ENCODE measurements at places on chromosomes 12 and 14.
A peak's percentile ranks its signal among the peaks of the same experiment; 100 is the strongest.

GRCh38 chr12:56590237-56590830 lies 39.8 kb downstream of the BAZ2A start:
- DNase-seq = no peak

DNA sequence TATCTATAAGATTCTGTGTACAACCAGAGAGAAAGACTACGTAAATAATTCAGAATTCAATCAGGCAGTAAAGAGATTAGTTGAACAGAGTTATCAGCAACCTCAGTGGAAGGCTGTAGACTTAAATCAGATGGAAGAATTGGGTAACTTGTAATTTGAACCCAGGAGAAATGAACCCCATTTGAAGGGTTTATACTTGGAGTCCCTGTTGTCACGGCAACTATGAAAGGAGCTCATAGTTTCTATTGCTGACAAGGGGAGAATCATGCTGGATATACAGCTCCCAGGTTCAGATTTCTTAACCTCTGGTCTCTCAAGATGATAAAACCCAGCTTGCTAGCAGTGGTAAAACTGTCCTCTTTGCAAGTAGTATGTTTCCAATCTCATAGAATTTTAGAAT lies 54.4 kb upstream of the BMP4 start:
- DNase-seq = no peak

- DNase-seq = no peak
Observed at GRCh38 chr12:66270613-66271012, 31.7 kb upstream of the HELB start.

DNA sequence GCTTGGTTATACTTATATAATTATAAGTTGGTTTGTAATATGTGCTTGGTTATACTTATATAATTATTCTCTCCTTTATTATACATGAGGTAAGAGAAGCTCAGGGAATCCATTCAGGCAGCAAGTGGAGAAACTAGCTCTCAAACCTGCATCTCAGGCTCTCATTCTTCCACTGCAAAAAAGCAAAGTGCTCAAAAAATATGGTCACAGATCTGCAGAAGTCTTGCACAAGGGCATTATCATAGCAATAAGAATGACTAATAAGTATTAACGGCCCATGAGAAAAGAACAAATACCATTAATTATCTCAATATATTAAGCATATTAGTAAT lies 476 bp upstream of the TRAFD1 start:
- DNase-seq = no peak

DNA sequence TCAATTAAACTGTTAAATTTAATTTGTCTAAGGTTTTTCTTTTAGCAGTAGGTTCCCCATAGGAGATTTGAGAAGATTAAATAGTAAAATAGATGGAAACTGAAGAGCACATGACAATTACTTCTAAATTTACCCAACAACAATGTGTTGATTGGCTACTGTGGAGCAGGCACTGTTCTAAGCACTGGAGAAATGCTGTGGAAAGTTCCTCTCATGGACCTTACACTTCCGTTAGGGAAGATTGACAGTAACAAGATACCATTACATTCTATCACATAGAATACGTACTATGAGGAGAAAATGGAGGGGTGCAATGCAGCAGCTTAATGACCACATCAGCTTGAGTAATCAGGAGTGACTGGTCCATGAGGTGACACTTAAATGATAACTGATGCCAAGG lies 8.1 kb upstream of the STAB2 start:
- no peak for DNase-seq

DNA sequence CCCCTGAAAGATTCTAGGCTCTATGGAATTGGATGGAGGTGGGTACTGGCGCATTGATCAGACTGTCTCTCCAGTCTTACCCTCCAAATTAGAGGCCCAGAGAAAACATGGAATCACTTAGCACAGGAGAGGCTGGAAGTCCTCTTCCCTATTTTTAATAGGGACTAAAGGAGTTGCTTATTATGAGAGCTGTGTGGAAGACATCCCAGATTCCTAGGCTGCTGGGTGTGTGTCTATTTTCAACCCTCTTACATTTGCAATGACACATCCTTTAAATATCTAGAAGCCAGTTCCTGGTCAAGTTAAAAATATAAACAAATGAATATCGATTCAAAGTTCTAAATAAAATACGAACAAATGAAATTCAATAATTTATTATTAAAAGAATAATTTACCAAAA lies 58.3 kb upstream of the ARID2 start:
- no peak for DNase-seq

GRCh38 chr14:79411403-79412174 lies 799.7 kb downstream of the DIO2 start:
- no peak for DNase-seq

DNA sequence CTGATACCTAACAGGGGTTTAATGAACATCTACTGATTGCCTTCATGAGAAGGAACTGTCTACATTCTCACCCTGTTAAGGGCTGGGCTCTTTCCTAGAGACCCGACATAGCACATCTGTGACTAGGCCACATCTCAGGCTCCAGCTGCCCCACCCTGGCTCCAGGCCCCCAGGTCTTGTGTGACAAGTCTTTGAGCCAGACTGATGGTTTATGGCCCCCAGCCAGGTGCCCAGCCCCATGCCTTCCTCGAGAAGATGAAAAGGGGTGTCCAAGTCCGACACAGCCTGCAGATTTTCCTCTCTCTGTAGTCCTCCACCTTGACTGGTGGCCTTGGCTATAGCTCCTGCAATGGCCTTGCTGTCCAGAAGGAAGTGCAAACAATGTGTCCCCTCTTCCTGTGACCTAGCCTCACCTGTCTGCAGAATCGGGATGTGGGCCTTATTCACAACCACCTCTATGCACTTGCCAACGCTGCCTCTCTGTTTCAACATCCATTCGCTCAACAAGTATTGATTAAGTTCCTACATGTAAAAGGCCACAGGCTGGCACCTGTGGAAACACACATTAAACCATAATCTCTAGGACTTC lies 4.2 kb downstream of the ACTN1 start:
- no peak for DNase-seq

DNA sequence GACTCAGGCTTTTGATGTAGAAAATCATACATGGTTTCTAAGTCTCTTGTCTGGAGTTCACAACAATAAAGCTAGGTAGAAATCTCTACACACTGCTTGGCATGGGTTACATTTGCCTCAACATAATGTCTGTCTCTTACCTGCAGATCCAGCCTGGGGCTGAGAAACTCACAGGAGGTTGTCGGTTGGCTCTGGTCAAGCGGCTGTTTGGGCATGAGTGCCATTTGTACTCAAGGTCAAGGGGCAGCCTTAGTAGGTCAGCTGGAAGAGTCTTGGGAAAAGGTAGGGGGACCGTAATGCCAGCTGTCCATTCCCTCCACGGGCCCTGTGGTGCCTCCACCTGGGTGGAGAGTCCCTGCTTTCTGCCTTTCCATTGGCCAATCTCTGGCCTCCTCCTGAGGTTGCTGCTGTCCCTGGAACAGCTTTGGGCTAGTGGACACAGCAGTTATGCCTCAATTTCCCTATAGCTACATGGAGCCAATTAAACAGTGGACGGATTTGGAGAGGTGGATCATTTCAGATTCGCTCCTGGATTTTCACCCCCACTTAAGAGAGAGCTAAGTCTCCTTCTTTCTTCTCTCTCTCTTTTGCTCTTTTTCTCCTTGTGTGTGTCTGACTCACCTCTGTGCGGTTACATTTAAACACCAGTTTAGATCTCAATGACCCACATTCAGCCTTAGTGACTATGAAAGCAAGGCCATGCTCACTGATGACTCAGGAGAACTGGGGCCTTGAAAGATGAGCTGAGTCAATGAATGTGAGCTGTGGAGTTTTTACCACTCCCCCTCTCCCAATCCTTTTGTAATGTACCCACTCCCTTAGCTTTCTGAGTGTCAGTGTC lies 132.8 kb upstream of the HIF1A start:
- DNase-seq = peak; percentile 47

DNA sequence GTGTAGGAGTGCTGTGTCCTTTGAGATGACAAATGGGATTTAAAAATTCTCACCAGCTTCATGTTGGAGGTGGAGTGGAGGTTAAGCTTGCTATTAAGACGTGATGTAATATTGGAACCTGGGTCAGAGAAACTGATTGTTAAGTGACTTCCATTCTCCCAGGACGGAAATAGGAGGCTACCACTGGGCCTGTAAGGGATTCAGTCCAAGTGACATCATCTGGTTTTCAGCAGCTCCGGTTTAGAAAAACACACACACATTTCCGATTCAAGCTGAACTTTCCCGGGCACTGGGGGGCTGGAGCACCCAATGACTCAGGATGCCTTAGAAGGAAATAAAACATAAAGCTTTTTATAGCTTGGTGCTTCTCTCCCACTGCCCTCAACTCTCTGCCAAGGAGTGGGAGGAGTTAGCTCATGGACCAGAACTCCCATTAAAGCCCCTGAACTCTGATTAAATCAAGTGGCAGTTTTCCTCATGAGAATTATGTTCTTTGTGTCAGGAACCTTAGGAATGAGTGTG lies 12.4 kb downstream of the CALM1 start:
- no peak for DNase-seq

DNA sequence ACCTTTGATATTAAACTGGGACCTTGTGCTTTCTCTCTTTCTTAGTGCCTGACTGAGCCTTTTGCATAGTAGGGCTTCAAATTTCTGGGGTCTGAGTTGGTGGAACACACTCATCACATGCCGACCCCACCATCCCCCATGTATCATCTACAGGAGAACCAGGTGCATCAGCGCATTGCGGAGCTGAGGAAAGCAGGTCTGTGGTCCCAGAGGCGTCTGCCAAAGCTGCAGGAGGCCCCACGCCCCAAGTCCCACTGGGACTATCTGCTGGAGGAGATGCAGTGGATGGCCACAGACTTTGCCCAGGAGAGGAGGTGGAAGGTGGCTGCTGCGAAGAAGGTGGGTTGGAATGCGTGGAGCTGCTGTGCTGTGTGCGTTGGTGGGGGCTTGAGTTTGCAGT lies 37.8 kb downstream of the EP400 start:
- no peak for DNase-seq

DNA sequence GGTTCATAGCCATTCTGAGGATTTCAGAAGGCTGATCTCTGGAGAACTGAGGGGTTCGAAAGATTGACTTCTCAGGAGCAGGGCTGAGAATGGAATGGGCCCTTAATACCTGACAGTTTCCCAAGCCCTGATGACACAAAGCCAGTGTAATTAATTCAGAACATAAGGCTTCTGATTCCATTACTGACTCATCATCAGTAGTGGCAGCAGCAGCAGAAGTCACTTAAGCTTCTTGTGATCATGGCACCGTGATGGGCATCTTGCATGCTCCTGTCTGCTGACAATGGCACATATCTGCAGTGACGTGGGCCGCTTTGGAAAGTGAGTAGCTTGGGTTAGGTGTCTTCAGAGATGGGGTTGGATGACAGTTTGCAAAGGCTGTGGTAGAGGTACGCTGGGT lies 38.2 kb upstream of the GSG1 start:
- DNase-seq = no peak

DNA sequence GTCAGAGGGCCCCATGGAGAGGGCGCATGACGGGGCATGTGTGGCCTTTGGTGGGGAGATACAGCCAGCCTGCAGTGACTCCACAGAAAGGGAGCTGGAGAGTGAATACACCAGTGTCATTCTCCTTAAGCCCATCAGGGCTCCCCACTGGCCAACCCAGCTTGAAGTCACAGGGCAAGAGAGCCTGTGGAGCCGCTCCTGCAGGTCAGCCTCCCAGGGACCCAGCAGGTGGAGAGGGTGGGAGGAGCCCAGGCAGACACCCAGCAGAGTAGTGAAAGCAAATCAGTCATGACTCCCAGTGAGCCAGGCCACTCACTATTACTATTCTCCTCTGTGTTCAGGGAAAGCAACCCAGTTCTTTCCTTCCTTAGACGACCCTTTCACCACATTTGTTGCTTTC lies 110.0 kb upstream of the CPM start:
- no peak for DNase-seq

DNA sequence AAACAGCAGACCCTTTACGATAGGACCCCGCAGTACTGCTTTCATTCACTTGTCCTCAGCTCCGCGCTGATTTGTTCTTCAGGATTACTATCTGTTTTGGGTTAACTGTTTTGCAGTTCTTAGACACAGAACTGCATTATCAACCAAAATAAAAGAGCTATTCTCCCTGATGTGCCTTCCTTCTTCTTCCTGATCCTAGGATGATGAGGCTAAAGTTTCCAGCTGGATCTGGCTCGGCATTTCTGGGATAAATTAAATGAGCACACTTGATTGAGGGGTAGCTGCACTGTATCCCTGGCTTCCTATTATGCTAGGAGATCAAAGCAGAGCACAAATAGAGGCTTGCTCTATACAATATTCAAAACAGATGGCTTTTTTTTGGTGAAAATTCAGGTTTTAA lies 165.7 kb downstream of the FBXL14 start:
- DNase-seq = no peak

DNA sequence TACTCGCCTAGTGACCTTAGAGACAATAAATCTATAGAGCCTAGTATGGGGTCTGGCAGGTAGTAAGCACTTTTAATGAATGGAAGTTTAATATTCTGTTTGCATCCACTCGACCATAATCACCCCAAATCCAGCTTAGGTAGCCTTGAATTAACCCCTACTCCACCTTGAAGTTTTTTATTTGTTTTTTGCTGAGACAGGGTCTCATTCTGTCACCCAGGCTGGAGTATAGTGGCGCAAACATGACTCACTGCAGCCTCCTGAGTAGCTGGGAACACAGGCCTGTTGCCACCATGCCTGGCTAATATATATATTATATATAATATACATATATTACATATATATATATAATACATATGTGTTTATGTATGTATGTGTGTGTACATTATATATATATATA lies 38.8 kb downstream of the MDM2 start:
- DNase-seq = no peak

- DNase-seq = no peak
Observed at GRCh38 chr12:67082221-67082620, 186.9 kb upstream of the CAND1 start.

- DNase-seq = no peak
Observed at GRCh38 chr14:99722741-99723140, 38.6 kb downstream of the CYP46A1 start.

- DNase-seq = no peak
Observed at GRCh38 chr12:102535306-102535705, 54.9 kb upstream of the IGF1 start.

- DNase-seq = no peak
Observed at GRCh38 chr14:92425101-92425500, 88.5 kb upstream of the RIN3 start.

DNA sequence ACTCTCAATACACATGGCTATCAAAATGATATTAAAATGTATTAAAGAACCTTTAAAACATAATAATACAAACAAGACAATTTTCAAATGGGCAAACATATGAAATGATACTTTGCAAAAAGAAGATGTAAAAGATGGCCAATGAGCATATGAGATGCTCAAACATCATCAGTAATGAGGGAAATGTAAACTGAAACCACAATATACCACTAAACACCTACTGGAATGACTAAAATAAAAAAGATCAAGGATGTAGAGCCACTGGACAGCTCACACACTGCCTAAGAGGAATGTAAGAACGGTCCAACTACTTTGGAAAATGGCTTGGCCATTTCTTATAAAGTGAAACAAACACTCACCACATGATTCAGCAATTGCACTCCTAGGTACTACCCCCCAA lies 97.2 kb upstream of the BBS10 start:
- DNase-seq = no peak
